ENCODE measurements at places on chromosomes 1 and 21.

DNA sequence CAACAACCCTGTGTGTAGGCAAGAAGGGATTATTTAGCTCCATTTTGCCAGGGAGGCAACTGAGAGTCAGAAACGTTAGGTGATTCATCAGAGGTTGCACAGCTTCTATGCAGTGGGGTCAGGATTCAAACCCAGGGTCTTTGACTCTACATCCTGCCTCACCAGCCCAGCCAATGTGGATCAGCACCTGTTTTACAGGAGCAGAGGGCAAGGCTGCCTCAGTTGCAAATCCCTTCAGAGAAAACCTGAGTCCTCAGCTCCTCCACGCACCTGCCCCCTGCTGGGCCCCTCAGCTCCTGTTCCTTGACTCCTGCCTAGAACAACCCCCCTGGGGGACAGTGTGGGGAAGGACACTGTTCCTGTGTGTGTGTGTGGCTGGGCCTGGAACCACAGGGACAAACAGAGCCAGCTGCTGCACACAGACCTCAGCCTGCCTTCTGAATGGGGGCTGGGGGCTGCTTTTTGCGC, 61.6 kb downstream of the LRRN2 start:
- no peak overlapping the region for H3K27ac ChIP-seq
- no peaks in the 10 kb centered on the region for H3K36me3 ChIP-seq
- H3K27me3 ChIP-seq: peaks cover 3% of the 10 kb centered on the region

- H3K27me3 ChIP-seq: no peaks in the 10 kb centered on the region
- H3K27ac ChIP-seq: no peak overlapping the region
- no peak for DNase-seq
Observed at GRCh38 chr1:8350914-8351684, 33.2 kb downstream of the SLC45A1 start.

DNA sequence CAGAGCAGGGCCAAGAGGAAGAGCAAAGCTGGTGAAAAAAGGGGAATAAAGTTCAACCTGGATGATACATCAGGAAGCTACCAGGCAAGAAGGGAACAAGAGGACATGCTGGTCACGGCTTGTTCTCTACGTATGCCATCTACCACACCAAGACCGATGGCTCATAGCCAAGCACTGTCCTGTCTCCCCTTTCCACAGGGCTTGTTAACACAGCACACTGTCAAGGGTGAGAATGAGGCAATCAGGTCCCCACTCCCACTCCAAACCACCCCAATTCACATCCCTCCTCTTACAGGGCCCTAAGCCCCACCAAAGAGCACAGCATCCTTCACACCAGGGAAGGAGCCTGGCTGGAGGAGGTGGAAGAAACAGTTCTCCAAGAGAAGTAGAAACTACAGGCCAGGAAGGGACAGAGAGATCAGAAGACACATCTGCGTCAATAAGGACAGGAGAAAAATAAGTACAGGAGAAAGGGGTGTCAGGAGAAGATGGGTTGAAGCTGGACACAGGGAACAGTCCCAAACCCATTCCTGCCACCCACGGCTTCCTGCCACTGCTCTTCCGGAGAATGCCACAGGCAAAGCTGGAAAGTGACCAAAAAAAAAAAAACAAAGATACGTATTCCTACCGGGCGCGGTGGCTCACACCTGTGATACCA, 923 bp upstream of the SHC1 start:
- no peak for DNase-seq
- H3K36me3 ChIP-seq: peaks cover 53% of the 10 kb centered on the region
- peaks cover 44% of the 10 kb centered on the region for H3K4me1 ChIP-seq
- H3K27me3 ChIP-seq: no peaks in the 10 kb centered on the region
- no peak overlapping the region for H3K4me3 ChIP-seq

DNA sequence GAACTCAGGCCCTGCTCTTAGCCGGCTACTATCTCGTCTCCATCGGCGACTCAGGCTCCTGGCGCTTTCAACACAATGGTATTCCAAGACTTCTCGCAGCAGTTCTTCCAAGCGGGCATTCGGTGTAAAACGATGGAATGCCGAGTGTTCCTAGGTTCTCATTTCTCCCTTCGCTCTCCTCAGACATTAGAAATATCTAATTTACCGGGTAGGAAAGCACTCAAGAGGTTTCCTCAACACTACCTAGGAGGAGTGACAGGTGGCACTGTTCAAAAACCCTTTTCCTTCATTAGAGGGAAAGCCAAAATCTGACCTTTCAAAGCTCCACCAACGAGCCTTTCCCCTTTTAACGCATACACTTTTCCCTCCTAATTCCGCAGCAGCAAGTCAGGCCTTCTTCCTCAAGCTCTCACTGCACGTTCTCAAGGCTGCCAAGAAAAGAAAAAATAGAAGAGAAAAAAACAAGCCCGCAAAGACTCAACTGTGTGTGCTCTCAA, 601 bp downstream of the UBE2G2 start:
- H3K36me3 ChIP-seq: peaks cover 60% of the 10 kb centered on the region
- H3K4me3 ChIP-seq: peak overlapping the region; percentile 94
- H3K27me3 ChIP-seq: no peaks in the 10 kb centered on the region
- peaks cover 34% of the 10 kb centered on the region for H3K4me1 ChIP-seq
- peak; percentile 30 for DNase-seq

GRCh38 chr1:234528074-234528865, 49.3 kb upstream of the TARBP1 start:
- 0 out of 2 replicates have a peak overlapping the region, but pooled peaks have one; percentile 76 for H3K27ac ChIP-seq
- peaks cover 46% of the 10 kb centered on the region for H3K4me1 ChIP-seq
- no peaks in the 10 kb centered on the region for H3K27me3 ChIP-seq
- DNase-seq: no peak
- no peak overlapping the region for H3K4me3 ChIP-seq

DNA sequence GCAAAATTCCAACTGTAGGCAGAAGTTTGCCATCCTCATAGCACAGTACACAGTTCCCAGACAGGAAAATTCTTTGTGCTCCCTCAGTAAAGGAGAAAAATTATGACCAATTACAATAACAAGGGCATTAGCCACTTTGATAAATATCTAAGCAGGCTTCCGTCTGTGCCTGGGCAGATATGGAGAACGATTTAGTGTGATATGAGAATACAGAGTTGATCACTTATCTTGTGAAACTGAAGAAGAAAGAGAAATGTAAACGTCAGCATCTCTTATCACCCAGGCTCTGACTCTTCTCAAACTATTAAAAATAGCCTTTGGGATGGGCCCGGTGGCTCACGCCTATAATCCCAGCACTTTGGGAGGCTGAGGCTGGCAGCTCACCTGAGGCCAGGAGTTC, 54.5 kb upstream of the TIAM1 start:
- H3K4me3 ChIP-seq: no peak overlapping the region
- H3K27me3 ChIP-seq: no peaks in the 10 kb centered on the region
- no peaks in the 10 kb centered on the region for H3K36me3 ChIP-seq
- peak; percentile 25 for DNase-seq

- H3K27ac ChIP-seq: no peak overlapping the region
- H3K36me3 ChIP-seq: peaks cover 95% of the 10 kb centered on the region
- no peak for DNase-seq
- no peaks in the 10 kb centered on the region for H3K27me3 ChIP-seq
Observed at GRCh38 chr1:9746211-9746610, 77.6 kb downstream of the CLSTN1 start.

- H3K27ac ChIP-seq: no peak overlapping the region
- no peak overlapping the region for H3K4me3 ChIP-seq
- no peaks in the 10 kb centered on the region for H3K27me3 ChIP-seq
- no peak for DNase-seq
- no peaks in the 10 kb centered on the region for H3K36me3 ChIP-seq
- H3K4me1 ChIP-seq: no peaks in the 10 kb centered on the region
Observed at GRCh38 chr21:42939582-42940413, 14.4 kb upstream of the ERVH48-1 start.

Measured in DND-41 (cell line).